Mammary epithelial cell (primary cell): ENCODE measurements at places on chromosomes 1 and 21. TPM values are rescaled to one million over a fixed set of nuclear protein-coding genes. Genes with fewer than 3 reads are reported as not detected.
A peak's percentile ranks its signal among the peaks of the same experiment; 100 is the strongest.

The CFAP74 gene
- total RNA-seq, result 0.07 TPM in 1 of 2 replicates, not detected in the other

The IL22RA1 gene
- total RNA-seq, result 0.72 and 3.3 TPM in 2 replicates

The OR2L8 gene
- total RNA-seq, result 0.83 TPM

DNA sequence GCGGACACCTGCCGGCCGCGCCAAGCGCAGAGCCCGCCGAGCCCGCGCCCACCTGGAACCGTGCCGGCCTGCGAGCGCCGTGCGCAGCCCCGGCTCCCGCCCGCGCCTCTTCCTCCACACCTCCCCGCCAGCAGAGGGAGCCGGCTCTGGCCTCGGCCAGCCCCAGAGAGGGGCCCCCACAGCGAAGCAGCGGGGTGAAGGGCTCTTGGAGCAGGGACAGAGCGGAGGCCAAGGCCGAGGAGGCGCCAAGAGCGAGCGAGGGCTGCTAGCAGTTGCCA is 50.1 kb upstream of the KRTAP19-8 start:
- no peak for DNase-seq

DNA sequence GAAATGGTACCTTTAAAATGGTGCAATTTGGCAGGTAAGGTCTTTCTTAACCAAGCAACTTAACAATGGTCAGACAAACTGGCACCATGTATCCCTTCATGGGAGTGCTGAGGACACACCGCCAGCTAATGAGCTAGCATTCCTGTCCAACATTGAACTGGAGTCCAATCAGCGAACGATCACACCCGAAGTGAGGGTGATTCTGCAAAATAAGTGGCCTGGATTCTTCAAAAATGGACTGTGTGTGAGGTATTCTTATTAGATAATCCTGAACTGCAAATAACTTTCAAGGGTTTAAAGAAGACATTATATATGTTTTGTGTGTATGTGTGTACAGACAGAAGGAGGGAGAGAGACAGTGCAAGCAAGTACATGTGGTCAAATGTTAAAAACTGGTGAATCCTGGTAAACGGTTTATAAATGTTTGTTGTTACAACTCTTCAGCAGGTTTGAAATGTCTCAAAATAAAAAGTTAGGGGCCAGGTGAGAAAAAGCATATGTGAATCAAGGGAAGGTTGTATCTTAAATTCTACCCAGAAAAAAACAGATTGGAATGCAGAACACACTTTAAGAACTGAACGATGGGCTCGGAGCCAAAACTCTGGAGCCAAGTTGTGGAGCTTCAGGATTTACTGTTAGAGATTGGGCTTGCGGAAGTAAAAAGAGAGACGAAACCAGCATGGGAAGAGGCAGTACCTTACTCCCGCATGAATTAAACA is 20.9 kb downstream of the GADD45A start:
- no peak for DNase-seq

- peak; percentile 27 for DNase-seq
Observed at GRCh38 chr1:41810446-41810845, 108.3 kb downstream of the HIVEP3 start.

DNA sequence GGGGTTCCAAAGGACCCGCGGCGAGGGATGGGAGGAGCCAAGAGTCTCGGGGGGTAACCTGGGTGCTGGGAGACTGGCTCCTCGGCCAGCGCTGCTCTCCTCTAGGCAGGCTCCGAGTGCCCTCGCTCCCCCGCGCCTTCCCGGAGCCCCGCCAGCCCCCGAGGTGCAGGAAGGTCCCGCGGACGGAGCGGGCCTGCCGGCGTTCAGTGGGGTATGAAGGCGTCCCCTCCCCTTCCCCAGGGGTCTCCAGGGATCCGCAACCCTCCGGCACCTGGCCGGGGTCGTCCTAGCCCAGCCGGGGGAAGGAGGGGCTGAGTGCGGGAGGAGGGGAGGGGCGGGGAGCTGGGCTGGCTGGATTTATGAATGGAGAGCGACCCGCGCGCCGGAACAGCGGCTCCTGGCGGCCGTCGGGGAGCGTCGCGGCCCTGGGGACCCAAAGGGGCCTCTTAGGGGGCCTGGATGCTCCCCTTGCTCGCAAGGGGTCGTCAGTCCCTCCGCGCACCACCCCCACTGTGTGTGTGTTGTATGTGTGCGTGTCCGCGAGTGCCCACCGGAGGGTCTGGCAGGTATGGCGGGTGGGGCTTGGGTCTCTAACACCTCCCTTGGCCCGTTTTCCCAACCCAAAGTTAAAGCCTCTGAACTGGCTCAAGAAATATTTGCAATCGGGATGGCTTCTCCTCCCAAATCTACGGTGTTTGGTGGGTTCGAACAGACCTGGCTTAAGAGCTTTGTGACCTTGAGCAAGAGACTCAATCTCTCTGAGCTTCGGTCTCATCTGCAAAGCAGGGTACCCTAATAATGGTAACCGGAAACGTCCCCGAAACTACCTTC is 642 bp downstream of the HCRTR1 start:
- no peak for DNase-seq

DNA sequence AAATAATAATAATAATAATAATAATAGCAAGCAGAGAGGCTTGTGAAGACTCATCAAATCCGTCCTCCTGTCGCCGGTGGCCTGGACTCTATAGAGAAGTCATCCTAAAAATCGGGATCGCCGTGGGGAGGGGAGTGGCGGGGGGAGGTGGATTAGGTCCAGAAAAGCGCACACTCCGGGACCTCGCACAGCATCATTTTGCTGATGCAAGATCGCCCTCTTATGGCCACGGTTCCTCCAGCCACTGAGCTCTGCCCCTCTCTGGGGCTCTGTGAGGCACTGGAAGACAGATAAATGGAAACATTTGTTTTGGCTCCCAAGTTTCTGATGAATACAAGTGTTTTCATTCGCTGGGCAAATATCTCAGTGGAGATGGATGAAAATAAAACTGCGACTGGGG is 612.0 kb downstream of the MATN1 start:
- DNase-seq, result peak; percentile 16

DNA sequence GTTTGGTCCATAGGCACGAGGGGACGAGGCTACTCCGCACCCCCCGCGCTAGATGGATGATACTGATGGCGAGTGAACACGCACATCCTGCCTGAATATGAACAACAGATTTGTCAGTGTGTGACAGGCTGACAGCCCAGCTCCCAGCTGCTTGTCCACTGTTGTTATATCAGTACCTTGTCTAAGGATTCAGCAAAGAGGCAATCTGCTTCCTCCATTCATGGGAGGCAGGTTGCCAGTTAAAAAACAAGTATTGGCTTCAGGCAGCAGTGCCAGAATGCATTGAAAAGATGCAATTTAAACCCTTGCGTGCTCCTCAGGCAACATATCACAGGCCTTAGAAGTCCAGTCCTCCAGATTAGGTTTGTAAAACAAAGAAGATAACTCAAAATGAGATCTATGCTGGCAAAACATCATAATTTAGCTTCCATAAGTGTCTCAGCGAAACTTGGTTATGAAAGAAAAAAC is 223.3 kb downstream of the GPATCH2 start:
- DNase-seq, result no peak

- DNase-seq, result no peak
Observed at GRCh38 chr1:29519788-29520110, 283.4 kb downstream of the PTPRU start.

GRCh38 chr1:160096274-160097116 is 1.9 kb downstream of the IGSF8 start:
- DNase-seq, result peak; percentile 78

The HTR6 gene
- not detected for total RNA-seq

DNA sequence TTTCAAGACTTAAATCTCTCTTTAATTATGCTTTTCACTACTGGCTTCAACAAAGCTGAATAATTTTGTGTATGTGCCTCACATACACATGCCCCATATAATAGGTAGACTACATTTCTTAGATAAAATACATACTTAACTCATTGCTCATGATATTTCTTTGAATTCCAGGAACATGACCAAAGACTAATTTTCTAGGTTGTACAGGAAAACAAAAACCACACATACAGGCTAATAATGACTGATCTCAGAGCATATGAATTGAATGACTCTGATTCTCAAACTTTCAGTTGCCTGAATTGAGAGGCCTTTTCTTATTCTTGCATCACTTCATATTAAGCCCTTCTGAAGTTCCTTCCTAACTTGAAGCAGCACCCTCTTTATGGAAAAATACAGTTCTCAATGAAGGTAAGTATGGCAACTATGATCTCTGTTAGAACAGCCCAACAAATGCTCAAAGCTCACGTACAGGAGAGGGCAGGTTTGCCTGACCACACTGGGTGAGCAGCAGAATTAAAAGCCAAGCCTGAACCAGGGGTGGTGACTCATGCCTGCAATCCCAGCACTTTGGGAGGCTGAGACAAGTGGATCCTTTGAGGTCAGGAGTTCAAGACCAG is 22.6 kb upstream of the UAP1 start:
- peak; percentile 93 for DNase-seq

The F5 gene
- total RNA-seq, result not detected

The FCGR2B gene
- total RNA-seq, result not detected

- peak; percentile 12 for DNase-seq
Observed at GRCh38 chr1:156993426-156994147, 52.0 kb downstream of the ARHGEF11 start.

- no peak for DNase-seq
Observed at GRCh38 chr1:15371610-15372545, 37.8 kb upstream of the EFHD2 start.

The TMEM200B gene
- not detected in 2 replicates for total RNA-seq

GRCh38 chr1:35062518-35063196 is 16.5 kb upstream of the ZMYM1 start:
- peak; percentile 31 for DNase-seq

GRCh38 chr1:101136739-101137138 is 100.1 kb upstream of the S1PR1 start:
- DNase-seq, result no peak

The USH2A gene
- total RNA-seq, result not detected

DNA sequence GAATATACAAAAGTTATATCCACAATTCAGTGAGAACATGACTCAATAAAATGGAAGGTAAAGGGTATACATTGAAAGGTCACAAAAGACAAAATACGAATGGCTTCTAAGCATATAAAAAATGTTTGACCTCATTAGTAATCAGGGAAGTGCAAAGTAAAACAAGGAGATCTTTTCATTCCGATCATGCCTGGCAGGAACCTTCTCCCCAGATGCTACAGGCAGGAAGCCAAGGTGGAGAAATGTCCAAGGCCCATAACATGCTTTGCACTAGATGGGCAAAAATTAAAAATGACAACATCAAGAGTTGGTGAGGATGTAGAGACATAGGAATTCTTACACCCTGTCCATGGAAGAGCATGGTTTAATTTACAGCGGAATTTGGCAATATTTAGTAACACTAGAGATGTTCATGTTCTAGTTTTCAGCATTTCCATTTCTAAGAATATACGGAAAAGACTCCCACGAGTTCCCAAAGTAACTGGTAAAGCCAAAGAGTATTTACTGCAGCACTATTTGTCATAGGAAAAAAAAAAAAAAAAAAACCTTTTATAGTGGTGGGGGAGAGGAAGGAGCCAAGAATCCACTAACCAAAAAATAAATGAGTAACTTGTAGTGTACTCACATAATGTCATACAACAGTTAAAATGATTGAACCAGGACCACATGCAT is 184.5 kb upstream of the KAZN start:
- DNase-seq, result no peak

DNA sequence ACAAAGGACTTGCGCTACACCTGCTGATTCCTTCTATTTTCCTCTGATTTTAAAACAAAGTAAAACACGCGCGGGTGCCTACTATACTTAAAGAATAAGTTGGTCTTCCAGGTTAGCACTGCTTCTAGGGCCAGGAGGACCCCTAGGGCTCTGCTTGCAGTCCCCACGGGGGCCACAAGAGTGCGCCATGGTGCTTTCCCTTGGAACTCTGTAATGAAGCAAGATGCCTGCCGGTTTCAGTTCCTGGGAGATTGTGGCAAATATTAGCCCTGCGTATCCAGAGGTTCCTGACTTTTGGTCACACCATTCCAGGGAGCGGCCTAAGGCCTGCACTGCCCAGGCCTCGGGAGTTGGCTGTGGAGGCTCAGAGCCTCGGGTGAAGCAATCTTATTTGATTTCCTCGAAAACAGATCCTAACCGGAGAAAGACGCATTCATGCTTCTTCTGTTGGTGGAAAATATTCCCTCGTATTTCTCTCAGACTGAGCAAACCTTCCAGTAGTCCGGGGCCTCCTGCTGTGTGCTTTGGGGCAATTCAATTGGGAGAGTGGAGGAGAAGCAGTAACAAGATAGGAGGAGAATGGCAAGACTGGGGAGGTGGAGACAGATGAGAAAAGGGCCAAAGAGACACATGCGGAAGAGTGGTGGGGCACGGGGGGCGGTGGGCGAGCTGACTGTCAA is 25.3 kb downstream of the ADAM30 start:
- DNase-seq, result peak; percentile 57

DNA sequence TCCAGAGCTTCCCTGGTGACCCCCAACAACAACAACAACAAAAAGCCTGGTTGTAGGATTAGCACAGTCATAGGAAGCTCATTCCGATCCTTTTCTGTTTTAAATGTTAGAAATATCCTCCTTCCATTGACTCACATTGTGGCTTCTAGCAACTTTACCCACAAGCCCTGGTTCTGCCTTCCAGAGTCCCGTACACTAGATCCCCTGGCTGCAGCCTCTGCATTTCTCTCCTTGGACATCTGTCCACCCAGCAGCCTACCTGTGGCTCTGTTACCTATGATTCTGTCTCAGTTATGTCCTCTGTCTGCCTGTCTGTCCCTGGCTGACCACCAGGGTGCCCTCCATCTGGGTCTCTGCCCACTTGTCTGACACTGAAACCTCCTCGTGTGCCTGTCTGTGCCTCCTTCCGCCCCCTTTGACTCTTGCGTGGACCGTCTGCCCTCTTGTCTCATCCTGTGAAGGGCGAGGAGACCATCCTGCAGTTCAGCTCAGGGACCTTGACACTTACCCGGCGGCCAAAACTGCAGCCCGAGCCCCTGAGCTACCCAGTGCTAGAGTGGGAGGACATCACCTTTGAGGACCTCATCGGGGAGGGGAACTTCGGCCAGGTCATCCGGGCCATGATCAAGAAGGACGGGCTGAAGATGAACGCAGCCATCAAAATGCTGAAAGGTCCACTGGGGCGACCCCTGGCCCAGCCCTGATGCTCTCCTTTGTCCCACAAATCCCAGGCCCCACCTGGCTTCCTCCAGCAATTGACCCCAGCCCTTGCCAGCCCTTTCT is 16.1 kb downstream of the TIE1 start:
- DNase-seq, result no peak

DNA sequence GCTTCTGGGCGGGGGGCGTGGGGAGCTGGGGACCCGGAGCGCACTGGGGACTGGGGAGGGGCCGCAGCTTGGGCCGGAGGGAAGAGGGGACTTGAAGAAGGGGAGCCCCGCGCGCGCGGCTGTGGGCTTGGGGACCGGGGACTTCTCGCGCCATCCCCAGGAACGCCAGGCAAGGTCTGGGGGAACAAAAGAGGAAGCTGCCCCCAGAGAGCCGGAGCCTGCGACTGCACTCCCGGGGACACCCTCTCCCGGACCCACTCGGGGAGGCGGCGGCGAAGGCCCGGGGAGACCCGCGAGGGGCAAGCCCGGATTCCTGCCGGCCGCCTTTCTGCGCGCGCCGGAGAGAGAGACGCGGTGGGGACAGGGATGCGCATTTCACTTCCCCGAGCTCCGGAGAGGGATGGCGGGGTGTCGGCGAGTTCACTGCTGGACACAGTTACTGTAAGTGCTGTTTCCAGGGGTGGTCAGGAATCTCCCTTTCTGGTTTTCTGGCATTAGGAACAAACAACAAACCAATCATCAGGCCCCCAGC is 732 bp downstream of the ABCG1 start:
- DNase-seq, result no peak

GRCh38 chr21:42140196-42140934 is 69.2 kb downstream of the UMODL1 start:
- no peak for DNase-seq

GRCh38 chr1:12521096-12521495 is 96.9 kb downstream of the DHRS3 start:
- DNase-seq, result no peak
